Heart left ventricle (tissue), 16 donors: ENCODE measurements at places on chromosomes 13 and 19.

DNA sequence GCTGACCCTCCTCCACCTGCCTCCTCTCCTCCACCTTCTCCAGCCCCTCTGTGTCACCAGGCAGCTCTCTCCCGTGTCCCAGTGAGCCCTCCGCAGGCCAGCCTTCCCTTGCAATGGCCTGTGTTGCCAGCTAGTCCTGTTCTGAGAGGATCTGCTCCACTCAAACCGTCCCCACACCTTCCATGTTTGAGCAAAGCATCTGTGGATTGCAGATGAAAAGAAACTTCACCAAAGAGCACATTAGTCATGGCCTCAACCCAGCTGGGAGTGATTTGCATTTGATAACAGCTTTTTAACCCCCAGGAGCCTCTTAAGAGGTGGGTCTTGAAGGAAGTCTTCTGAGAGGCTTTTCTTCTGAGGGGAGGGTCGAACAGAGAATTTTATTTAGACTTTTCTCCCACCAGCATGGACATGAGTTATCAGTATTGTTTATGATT is 72.8 kb downstream of the COL4A2 start:
- no peak for DNase-seq

- no peak for DNase-seq
These were observed 6.7 kb downstream of the RAP2A start for GRCh38 chr13:97440598-97441170.

DNA sequence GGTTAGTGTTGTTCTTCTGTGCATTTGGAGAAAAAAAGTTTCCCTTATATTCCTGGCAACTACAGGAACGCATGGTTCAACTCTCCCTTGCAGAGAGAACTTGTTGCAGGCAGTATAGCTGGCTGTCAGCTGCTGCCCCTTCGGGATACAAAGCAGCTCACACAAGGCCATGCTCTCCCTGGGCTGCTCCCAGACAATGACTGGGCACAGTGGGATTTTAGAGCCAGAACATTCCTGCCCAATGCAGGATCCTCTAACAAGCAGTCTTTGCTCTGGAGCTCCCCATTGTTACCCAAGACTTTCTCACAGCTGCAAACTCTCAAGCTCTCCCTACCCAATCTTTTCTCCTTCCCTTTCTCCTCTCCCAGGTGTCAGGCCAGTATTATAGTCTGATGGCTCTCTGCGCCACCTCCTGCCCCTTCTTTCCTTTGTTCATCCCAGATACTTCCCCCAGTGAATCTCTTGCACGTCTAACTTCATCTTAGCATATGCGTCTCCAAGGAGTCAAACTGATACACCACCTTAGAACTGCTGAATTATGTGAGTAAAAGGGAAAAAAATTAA is 27.5 kb upstream of the SERPINE3 start:
- DNase-seq = no peak

- DNase-seq = no peak
These were observed 229.1 kb downstream of the KCNRG start for GRCh38 chr13:50244355-50244712.

DNA sequence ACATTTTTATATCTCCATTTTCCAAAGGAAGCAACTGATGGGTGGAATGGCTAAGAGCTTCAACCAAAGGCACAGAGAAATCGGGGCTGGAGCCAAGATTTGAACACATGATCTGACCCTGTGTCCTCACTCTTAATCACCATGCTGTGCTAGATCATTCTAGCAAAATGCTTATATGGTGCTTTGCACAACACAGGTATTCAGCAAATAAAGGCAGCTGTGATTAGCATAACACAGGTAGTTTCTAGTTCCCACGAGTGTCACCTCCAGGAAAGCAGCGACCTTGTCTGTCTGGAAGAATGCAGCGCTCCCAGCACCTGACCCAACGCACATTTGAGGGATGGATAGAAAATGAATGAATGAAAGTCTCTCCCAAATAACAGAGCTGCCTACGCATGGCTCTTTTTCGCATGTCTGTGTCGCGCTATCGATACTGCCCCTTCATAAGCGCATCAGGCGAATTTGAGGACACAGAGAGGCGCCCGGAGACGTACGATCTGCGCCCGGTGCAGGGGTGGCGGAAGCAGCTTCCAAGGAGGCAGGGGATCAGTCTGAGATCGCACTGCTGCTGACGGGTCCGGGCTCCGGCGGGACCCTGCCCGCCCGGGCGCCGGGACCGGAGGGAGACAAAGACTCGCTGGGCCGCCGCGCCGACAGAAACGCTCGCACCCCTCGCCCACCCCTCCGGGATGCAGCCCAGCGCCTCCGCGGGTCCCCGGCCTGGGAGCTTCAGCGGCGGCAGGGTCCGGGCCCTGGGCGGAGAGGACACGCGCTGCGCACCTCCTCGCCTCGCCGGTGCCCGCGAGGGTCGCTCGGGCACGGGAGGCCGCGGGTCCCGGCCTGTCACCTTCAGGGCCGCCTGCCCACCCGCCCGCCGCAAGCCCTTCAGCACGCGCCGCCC is 609 bp downstream of the EPS15L1 start:
- DNase-seq = no peak

DNA sequence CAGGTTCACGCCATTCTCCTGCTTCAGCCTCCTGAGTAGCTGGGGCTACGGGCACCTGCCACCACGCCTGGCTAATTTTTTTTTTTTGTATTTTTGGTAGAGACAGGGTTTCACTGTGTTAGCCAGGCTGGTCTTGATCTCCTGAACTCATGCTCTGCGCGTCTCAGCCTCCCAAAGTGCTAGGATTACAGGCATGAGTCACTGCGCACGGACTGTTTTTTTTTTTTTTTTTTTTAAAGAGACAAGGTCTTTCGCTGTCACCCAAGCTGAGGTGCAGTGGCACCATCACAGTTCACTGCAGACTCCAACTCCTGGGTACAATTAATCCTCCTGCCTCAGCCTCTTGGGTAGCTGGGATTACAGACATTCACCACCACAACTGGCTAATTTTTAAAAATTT is 8.2 kb upstream of the ADAMTS10 start:
- no peak for DNase-seq
